ENCODE measurements at places on chromosomes 12 and 14.

GRCh38 chr12:131982041-131982440 is 32.3 kb downstream of the EP400 start:
- no peak overlapping the region for H3K27ac ChIP-seq
- peaks cover 71% of the 10 kb centered on the region for H3K36me3 ChIP-seq
- no peaks in the 10 kb centered on the region for H3K27me3 ChIP-seq
- DNase-seq = no peak

DNA sequence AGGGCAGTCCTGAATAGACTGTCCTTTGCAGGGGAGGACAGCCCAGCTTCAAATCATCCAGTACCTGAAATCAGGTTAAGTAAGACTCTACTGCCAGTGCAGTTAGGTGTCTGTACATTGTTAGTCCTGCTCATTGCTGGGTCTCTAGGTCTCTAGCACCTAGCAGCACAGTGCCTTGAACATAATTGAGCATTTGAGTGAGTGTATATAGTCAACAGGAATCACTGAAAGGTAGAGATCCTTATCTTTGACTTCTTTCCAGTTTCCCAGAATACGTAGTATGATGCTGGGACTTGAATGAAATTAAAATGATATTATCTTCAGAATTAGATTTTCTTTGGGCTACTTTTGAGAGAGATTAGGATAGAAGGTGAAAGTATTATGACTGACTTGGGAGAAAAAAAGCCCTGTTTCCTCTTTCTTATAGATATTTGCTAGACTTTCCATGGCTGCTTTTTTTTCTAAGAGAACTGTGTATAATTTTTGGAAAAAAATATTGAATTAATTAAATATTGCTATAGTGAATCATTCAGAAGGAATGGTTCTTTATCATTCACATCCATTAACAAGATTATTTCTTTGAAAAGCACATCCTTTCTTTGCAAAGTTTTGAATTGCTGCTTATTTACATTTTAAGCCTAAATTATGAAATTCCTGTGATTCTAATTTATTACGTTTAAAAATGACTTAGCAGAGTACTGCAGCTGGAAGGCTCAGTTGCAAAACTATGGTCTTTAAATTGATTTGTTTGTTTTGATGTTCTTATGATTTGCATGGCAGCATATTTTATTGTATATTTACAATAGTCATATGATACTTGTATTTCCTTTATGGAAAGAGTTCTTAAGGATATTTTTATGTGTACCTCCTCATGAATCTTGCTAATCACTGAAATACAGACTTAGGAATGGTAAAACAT is 51.6 kb downstream of the PPP4R4 start:
- H3K4me3 ChIP-seq = no peak overlapping the region
- no peaks in the 10 kb centered on the region for H3K36me3 ChIP-seq
- H3K27ac ChIP-seq = no peak overlapping the region
- no peaks in the 10 kb centered on the region for H3K27me3 ChIP-seq

DNA sequence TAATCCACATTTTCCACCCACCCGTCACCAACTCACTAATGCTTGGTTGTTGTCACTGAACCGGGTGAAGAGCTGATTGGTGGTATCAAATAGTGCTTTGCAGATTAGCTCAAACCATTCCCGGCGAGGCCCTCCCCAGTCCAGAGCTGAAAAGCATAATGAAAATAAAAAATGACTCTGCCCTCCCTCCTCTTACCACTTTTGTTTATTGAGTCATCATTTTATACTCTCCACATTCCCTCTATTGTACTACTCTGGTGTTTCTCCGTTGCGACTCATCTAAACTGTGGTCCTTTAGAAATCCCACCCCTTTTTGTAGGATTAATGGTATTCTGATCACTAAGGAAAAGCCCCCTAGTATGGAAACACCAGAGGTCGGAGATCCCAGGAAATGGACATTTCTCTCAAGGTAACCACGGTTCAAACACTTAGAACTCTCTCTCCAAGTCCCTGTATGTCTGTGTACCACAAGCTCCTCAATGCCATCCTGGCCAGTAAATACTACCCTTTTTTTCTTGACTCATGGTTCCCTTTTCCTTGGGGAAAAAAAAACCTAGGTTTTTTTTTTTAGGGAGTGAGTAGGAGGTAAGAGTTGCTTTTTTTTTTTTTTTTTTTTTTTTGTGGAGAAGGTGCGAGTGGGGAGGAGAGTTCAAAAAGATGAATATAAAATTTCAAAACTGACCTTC is 42.0 kb downstream of the AREL1 start:
- no peak overlapping the region for H3K4me3 ChIP-seq
- no peaks in the 10 kb centered on the region for H3K27me3 ChIP-seq
- H3K27ac ChIP-seq = no peak overlapping the region
- peaks cover 89% of the 10 kb centered on the region for H3K36me3 ChIP-seq
- no peak for DNase-seq
- H3K4me1 ChIP-seq = no peaks in the 10 kb centered on the region

DNA sequence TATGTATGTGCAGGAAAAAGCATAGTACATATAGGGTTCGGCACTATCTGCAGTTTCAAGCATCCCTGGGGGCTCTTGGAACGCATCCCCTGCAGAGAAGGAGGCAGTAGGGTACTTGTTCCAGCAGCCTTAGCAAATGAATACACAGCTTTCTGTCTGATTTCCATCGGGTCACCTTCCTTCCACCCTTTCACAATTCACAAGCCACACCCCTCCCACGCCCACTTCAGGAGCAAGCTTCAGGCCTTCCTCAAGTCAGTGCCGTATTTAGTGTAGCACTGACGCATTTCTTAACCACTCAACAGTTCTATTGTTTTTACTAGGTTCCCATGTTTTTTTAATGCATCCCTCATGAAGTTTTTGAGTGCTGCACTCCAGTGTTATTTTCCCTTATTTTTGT is 64.2 kb downstream of the CLMN start:
- no peak overlapping the region for H3K27ac ChIP-seq
- H3K27me3 ChIP-seq = no peaks in the 10 kb centered on the region
- H3K4me3 ChIP-seq = no peak overlapping the region
- no peaks in the 10 kb centered on the region for H3K36me3 ChIP-seq
- DNase-seq = no peak

- peaks cover 14% of the 10 kb centered on the region for H3K4me1 ChIP-seq
- no peak overlapping the region for H3K4me3 ChIP-seq
- DNase-seq = no peak
Observed at GRCh38 chr12:48285751-48286650, 64.7 kb downstream of the ZNF641 start.

GRCh38 chr12:105948331-105948730 is 190.4 kb downstream of the NUAK1 start:
- no peaks in the 10 kb centered on the region for H3K4me1 ChIP-seq
- H3K36me3 ChIP-seq = no peaks in the 10 kb centered on the region
- no peak overlapping the region for H3K27ac ChIP-seq
- H3K4me3 ChIP-seq = no peak overlapping the region
- H3K27me3 ChIP-seq = peaks cover 3% of the 10 kb centered on the region

DNA sequence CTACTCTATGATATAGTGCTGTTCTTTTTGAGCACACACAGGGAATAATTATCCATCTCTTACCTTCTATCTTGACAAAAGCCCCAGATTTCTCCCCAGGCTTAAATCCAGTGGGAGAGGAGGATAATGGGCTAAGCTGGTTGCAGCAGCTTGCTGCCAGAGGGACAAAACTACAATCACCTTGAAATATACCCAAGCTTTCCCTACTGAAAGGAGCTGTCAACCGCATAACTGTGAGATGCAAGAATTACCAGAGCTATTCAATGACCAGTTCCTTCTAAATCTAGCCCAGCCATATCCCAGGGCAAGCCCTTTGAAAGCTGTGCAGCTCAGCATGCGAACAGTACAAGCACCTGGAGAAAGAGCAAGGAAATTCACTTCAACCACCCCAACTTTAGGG is 943 bp upstream of the MGAT4C start:
- H3K27me3 ChIP-seq = no peaks in the 10 kb centered on the region
- DNase-seq = no peak
- no peaks in the 10 kb centered on the region for H3K4me1 ChIP-seq
- no peak overlapping the region for H3K27ac ChIP-seq

- H3K27ac ChIP-seq = no peak overlapping the region
- H3K27me3 ChIP-seq = peaks cover 36% of the 10 kb centered on the region
- no peaks in the 10 kb centered on the region for H3K36me3 ChIP-seq
Observed at GRCh38 chr12:62632411-62632918, 165.8 kb downstream of the MON2 start.

DNA sequence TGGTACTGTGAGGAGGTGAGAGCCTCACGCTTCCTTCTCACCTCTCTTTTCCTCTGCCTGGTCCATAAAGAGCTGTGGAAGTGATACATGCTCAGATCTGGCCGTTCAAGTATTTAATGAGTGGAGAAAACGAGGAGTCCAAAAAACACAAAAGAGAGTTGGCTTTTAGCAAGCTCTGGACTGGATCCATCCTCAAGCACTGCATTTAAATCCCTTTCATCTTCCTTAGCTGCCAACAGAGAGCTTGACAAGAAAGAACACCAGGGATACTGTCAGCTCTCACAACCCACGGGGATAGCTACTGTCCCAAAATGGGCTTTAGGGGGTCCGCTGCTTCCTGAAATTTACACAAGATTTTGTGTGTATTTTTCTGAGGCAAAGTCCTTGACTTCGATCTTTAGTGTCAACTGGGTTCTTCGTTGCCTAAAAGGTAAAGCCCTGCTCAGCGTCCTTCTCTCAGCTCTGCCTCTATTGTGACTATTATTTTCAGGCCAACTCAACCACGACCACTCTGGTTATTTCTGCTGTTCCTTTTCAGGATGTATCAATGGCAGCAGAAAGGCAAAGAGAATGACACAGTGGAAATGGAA is 120.9 kb downstream of the TMTC1 start:
- H3K4me3 ChIP-seq = no peak overlapping the region
- H3K4me1 ChIP-seq = no peaks in the 10 kb centered on the region

DNA sequence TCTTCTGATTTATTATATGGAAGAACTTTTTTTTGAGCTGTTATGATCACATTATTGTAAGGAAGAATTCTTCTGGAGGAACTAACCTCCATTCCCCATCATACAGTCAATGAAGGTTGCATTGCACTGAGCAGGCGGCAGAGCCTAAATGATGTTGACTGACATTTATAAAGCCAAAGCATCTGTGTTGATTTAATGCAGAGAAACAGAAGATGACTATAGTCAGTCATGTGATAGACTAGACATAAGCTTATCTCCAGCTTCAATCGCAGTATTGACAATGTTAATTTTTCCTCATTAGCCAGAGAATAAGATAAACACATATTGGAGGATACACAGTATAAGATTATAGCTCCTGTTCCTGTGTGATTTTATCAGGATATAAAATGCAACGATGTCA is 82.0 kb downstream of the PRICKLE1 start:
- no peak for DNase-seq
- H3K36me3 ChIP-seq = no peaks in the 10 kb centered on the region
- no peaks in the 10 kb centered on the region for H3K27me3 ChIP-seq
- no peak overlapping the region for H3K27ac ChIP-seq
- H3K4me1 ChIP-seq = no peaks in the 10 kb centered on the region

GRCh38 chr14:66944872-66945271 is 244.4 kb upstream of the GARIN2 start:
- H3K4me3 ChIP-seq = no peak overlapping the region
- no peaks in the 10 kb centered on the region for H3K27me3 ChIP-seq
- no peaks in the 10 kb centered on the region for H3K36me3 ChIP-seq
- H3K4me1 ChIP-seq = no peaks in the 10 kb centered on the region
- DNase-seq = no peak

DNA sequence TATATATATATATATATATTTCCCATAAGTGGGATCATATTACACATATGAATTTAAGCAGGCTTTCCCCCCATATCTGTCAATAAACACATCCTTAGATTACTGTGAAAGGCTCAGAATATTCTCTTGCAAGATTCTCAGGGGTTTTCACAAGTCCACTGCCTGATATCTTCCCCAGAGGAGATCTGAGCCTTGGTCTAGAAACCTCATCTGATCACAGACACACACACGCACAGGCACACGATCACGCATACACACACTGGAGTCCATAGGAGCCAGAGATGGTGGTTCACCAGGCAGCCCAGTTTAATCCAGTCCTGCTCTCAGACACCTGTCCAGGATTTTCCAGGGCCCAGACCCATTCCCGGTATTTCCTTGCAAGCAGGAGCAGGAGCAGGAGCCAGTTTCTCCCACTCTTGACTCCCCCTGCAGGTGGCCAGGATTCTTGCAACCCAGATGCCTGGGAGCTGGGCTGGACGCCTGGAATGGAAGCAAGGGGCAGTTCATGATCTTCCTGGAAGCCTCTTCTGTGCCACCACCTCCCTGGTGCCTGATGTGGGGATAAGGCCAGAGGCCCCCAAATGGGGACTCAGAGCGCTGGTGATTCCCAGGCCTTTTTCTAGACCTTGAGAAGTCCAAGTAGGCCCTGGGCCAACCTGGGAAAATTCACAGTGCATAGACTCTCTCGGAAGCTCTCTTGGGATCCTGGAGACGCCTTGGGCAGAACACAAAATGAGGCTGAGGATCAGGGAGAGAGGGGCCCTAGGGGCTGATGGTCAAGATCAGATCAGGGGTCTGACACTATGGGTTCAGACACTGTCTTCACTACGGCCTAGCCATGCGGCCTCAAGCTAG is 16.5 kb upstream of the KRT78 start:
- no peaks in the 10 kb centered on the region for H3K27me3 ChIP-seq
- no peak overlapping the region for H3K4me3 ChIP-seq
- H3K36me3 ChIP-seq = no peaks in the 10 kb centered on the region
- peak; percentile 38 for DNase-seq

- H3K4me3 ChIP-seq = no peak overlapping the region
- no peaks in the 10 kb centered on the region for H3K4me1 ChIP-seq
- no peaks in the 10 kb centered on the region for H3K27me3 ChIP-seq
Observed at GRCh38 chr14:90040411-90040810, 21.4 kb upstream of the KCNK13 start.
